Cardiac atrium fibroblast (primary cell): ENCODE measurements at places on chromosomes 7 and 10. TPM values are rescaled to one million over a fixed set of nuclear protein-coding genes. Genes with fewer than 3 reads are reported as not detected.

DRGX gene
- not detected in 2 replicates for total RNA-seq

RPEL1 gene
- total RNA-seq: under 0.01 TPM in 1 of 2 replicates, not detected in the other

THSD7A gene
- total RNA-seq: 2.6 and 3.1 TPM in 2 replicates

PDE6C gene
- total RNA-seq: not detected in 2 replicates

SMO gene
- total RNA-seq: 16.5 and 16.6 TPM in 2 replicates

DGKI gene
- total RNA-seq: 0.36 and 1.8 TPM in 2 replicates

COL13A1 gene
- 26.9 and 27.9 TPM in 2 replicates for total RNA-seq

RBP3 gene
- total RNA-seq: not detected in 2 replicates

CNTNAP2 gene
- under 0.01 TPM in 1 of 2 replicates, not detected in the other for total RNA-seq

SLC26A3 gene
- total RNA-seq: not detected in 2 replicates

HOGA1 gene
- 0.72 TPM in 1 of 2 replicates, not detected in the other for total RNA-seq

OR2A5 gene
- total RNA-seq: not detected in 2 replicates

CLRN3 gene
- not detected in 2 replicates for total RNA-seq

SMKR1 gene
- total RNA-seq: not detected in 2 replicates

PRKAR2B gene
- 0.54 and 1.3 TPM in 2 replicates for total RNA-seq

BTAF1 gene
- total RNA-seq: 17.3 and 21.2 TPM in 2 replicates

LRRC18 gene
- not detected in 2 replicates for total RNA-seq

ALOX5 gene
- not detected in 2 replicates for total RNA-seq

INA gene
- total RNA-seq: 0.36 and 0.97 TPM in 2 replicates

OGDHL gene
- 0.49 TPM in 1 of 2 replicates, not detected in the other for total RNA-seq

NPY4R2 gene
- total RNA-seq: under 0.01 TPM in 1 of 2 replicates, not detected in the other

PON3 gene
- not detected in 2 replicates for total RNA-seq

CNNM1 gene
- total RNA-seq: 0.16 and 0.54 TPM in 2 replicates

NUTM2B gene
- total RNA-seq: 0.16 and 0.18 TPM in 2 replicates

ANXA8 gene
- total RNA-seq: 0.16 and 0.54 TPM in 2 replicates

LOXL4 gene
- total RNA-seq: 4.9 and 9.1 TPM in 2 replicates

TMEM140 gene
- 1.6 and 8.1 TPM in 2 replicates for total RNA-seq

PDZD8 gene
- 22.2 and 22.7 TPM in 2 replicates for total RNA-seq

FAM25G gene
- total RNA-seq: not detected in 2 replicates

ENTPD1 gene
- total RNA-seq: 5.8 and 6.5 TPM in 2 replicates

LBX1 gene
- under 0.01 TPM in 1 of 2 replicates, not detected in the other for total RNA-seq

C7orf33 gene
- not detected in 2 replicates for total RNA-seq

IL15RA gene
- 9.1 and 16.4 TPM in 2 replicates for total RNA-seq

PSTK gene
- total RNA-seq: 0.36 and 4.9 TPM in 2 replicates

ELFN1 gene
- total RNA-seq: 0.65 and 1.1 TPM in 2 replicates

CUZD1 gene
- total RNA-seq: 0.16 and 0.18 TPM in 2 replicates

ASZ1 gene
- total RNA-seq: not detected in 2 replicates

CFAP69 gene
- 1.8 and 4.1 TPM in 2 replicates for total RNA-seq

TEX47 gene
- total RNA-seq: not detected in 2 replicates

GLI3 gene
- total RNA-seq: 1.5 and 3.1 TPM in 2 replicates

IGFBP3 gene
- total RNA-seq: 290 and 686 TPM in 2 replicates

ARL3 gene
- 6.1 and 7.0 TPM in 2 replicates for total RNA-seq

ASB4 gene
- total RNA-seq: not detected in 2 replicates

RNF32 gene
- total RNA-seq: not detected in 2 replicates

PIK3CG gene
- under 0.01 and 1.1 TPM in 2 replicates for total RNA-seq

CYP3A7 gene
- not detected in 2 replicates for total RNA-seq

MASTL gene
- total RNA-seq: 8.7 and 12.0 TPM in 2 replicates

LHFPL3 gene
- total RNA-seq: not detected in 2 replicates

BEND7 gene
- total RNA-seq: 0.81 and 1.6 TPM in 2 replicates

TBX20 gene
- 49.5 and 54.4 TPM in 2 replicates for total RNA-seq

OR2A1 gene
- not detected in 2 replicates for total RNA-seq

PDK4 gene
- total RNA-seq: 42.9 and 115 TPM in 2 replicates

EEF1AKMT2 gene
- total RNA-seq: 14.6 and 16.4 TPM in 2 replicates

UMAD1 gene
- total RNA-seq: 6.0 and 8.6 TPM in 2 replicates

GPR15LG gene
- total RNA-seq: not detected in 2 replicates

CCT6A gene
- total RNA-seq: 78.5 and 104 TPM in 2 replicates

MACC1 gene
- 0.18 and 0.32 TPM in 2 replicates for total RNA-seq
